ENCODE measurements at places on chromosomes 1 and 21.

DNA sequence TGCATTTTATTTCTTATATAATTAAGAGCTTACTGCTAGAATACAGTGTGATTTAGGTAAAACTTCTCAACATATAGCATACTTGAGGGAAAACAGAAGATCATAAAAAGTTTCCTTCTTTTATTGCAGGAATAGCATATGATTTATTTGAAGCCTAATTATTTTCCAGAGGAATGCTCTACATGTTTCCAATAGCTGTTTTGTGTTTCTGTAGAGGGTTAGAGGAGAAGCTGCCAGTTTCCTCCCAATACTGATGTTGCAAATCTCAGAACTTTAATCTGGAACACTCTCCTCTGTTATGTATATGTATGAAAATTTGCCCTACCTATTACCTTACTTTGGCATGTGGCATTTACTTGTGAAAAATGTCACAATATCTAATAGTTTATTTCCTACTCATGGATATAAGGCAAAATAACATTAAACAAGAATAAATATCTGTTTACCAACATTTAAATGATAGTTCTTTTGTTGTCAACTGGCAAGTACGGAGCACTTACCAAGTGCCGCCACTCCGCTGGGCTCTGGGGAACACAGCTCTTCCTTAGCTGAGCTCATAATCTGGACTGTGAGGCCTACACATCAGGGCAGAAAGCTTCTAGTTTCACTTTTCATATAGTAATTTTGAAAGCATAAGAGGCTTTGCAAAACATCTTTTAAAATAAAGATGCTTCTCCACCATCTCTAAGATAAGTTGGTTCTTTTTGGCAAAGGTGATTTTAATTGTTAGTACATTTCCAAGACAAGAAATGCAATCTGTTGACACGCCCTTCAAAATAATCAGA lies 239.8 kb upstream of the C1orf105 start:
- no peak for DNase-seq

GRCh38 chr1:246210756-246211155 lies 296.3 kb downstream of the SMYD3 start:
- peak; percentile 72 for DNase-seq

- DNase-seq: no peak
Measured at GRCh38 chr1:31585736-31586365, 9.5 kb downstream of the TINAGL1 start.

- DNase-seq: no peak
Measured at GRCh38 chr21:41603476-41603875, 95.5 kb upstream of the TMPRSS2 start.

- DNase-seq: peak; percentile 87
Measured at GRCh38 chr1:42380586-42381279, at the start of gene RIMKLA. Gene RIMKLA (plus strand): TSS chr1:42380792. CDS start chr1:42380935, 143 bp downstream.

DNA sequence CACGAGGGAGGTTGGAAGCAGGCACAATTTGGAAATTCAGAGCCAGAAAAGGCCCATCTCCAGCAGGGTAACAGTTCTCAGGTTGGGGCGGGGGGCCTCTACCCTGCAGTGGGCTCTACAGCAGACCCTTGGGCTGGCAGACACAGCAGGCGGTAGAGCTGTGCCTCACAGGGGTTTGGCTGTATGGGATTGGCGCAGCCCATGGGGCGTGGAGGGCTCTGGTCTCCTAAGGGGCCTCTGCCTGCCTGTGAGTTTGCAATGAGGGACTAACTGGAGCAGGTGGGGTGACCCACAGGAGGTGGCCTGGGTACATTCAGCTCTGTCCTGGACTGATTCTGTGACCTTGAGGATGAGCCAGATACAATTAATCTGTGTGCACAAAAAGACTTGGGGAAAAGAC lies 124.1 kb downstream of the CAMTA1 start:
- DNase-seq: no peak

GRCh38 chr1:206937425-206937824 lies 8.8 kb downstream of the PIGR start:
- DNase-seq: no peak

DNA sequence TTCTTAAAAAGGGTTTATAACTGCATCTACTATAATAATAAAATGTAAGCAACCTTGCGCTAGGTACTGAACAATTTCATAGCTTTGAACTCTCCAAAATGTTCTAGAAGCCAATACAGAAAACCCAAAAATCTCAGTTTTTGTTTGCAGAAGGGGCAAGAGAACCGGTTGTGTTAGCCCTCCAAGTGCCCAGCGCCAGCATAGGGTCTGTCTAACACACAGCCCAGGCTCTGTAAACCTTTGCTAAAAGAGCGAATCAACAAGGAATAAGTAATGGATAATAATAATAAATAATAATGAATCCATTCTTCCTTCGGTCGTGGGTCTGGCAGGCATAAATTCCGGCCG lies 333 bp upstream of the CHAF1B start:
- DNase-seq: no peak

- DNase-seq: no peak
Measured at GRCh38 chr1:22112554-22112953, 30.3 kb downstream of the WNT4 start.

Measured in NCI-H69 (cell line).